ENCODE measurements at places on chromosomes 5 and 9.

GRCh38 chr5:72788866-72789505, 27.5 kb upstream of the TNPO1 start:
- no peaks in the 10 kb centered on the region for H3K36me3 ChIP-seq
- DNase-seq = no peak
- peaks cover 2% of the 10 kb centered on the region for H3K27me3 ChIP-seq
- no peak overlapping the region for H3K4me3 ChIP-seq

GRCh38 chr9:95127249-95128176, 190.0 kb downstream of the FANCC start:
- H3K4me3 ChIP-seq = no peak overlapping the region
- H3K4me1 ChIP-seq = no peaks in the 10 kb centered on the region
- no peak overlapping the region for H3K27ac ChIP-seq
- peak; percentile 82 for DNase-seq

- H3K27ac ChIP-seq = no peak overlapping the region
- no peaks in the 10 kb centered on the region for H3K4me1 ChIP-seq
- H3K4me3 ChIP-seq = no peak overlapping the region
- H3K36me3 ChIP-seq = no peaks in the 10 kb centered on the region
- no peak for DNase-seq
- H3K27me3 ChIP-seq = no peaks in the 10 kb centered on the region
Observed at GRCh38 chr9:110626101-110626829, 42.3 kb upstream of the MUSK start.

- H3K4me3 ChIP-seq = no peak overlapping the region
- no peak for DNase-seq
- peaks cover 2% of the 10 kb centered on the region for H3K27me3 ChIP-seq
- H3K4me1 ChIP-seq = no peaks in the 10 kb centered on the region
Observed at GRCh38 chr5:155052532-155052931, 39.0 kb downstream of the KIF4B start.

DNA sequence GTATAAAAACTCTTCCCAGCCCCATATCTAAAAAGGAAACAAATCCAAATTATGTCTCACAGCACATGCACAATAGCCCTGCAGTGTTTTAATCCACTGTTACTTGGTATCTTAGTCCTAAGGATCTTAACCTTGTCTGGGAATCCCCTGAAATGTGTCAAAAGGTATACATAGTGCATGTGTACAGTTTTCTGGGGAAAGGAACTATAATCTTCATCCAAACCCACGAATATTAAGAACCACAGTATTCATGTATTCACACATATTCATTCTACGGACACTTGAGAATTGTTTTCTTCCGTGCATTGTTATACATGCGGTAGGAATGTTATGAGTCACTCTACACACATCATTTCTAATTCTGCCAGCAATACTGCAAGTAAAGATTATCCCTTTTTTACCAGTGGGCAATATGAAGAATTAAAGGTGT, 47.8 kb upstream of the SNX2 start:
- H3K4me3 ChIP-seq = no peak overlapping the region
- no peak for DNase-seq
- H3K27me3 ChIP-seq = peaks cover 8% of the 10 kb centered on the region
- H3K36me3 ChIP-seq = no peaks in the 10 kb centered on the region

GRCh38 chr5:51544031-51544785, 161.0 kb downstream of the ISL1 start:
- no peak overlapping the region for H3K4me3 ChIP-seq
- H3K36me3 ChIP-seq = no peaks in the 10 kb centered on the region
- H3K4me1 ChIP-seq = no peaks in the 10 kb centered on the region
- H3K27ac ChIP-seq = no peak overlapping the region

DNA sequence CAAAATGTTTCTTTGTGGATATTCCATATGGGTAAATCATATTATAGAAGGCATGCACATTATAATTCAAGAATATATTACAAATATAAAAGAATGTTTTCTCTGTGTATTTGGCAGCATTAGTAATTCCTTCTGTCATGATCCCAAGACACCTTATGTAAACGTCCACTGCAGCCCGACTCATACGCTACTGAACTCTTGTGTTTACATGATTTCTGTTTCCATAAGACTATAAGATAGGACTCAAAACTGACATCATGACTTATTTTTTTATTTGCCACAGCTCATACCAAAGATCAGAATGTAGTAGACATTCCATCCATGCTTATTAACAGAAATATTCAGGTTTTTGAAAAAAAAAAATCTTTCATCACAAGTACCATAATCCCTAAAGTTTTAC, 234.1 kb downstream of the AP3B1 start:
- H3K4me1 ChIP-seq = no peaks in the 10 kb centered on the region
- no peak for DNase-seq
- H3K27ac ChIP-seq = no peak overlapping the region

DNA sequence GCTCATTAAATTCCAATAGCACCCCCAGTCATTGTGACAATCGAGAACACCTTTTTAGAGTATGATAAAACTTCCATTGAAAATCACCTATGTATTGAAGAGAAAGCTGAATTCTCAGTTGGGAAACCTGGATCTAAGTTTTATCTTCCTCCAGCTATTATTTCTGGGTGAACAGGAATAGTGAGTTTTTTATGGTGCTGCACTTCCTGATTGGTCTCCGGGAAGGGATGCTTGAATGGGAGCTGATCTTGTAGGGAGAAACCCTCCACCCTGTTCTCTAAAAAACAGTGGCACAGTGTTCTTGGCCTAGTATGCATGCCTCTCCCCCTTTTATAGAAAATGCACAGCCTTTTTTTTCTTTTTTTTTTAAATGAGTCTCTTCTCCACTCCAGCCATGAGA, 112.2 kb downstream of the ACTBL2 start:
- H3K27ac ChIP-seq = no peak overlapping the region
- no peak for DNase-seq
- H3K4me3 ChIP-seq = no peak overlapping the region
- no peaks in the 10 kb centered on the region for H3K36me3 ChIP-seq

DNA sequence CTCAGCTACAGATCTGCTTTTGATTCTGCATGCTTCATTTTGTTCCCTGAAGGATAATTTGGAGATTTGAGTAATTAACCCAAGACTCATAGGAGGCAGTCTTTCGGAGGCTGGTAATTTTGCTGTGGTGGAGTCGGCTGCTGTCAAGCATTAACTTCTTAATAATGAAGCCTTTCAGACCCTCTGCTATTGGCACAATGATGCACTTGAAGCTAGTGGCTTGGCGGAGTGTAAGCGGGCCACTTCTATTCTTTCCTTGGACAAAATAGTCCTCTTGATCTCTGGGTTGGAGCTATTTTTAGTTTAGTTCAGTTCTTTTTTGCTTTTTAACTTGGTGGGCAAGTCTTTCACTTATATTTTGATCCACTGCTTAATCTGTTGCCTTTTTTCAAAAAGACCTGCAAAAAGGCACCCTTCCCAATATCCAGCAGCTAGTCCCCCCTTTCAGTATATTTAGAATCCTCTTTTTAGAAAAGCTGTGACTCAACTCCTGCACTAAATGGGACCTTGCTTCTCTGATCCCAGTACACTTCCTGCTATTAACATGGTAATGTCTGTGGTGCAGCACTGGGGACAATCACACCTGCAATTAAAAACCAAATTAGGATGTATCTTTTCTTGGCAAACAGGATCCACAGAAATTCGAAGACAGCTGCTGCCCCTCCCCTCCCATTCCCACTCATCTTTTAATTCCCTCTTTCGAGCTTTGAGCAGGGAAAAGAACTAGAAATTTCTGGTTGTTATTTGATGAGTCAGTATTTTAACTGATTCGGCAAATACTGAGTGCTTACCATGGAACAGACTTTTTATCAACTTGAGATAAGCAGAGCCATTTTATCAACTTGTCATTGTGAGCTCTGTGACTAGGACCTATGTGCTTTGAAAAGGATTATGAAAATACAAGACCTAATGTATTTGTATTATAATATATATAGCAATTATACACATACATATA, 169.4 kb upstream of the ANKRD55 start:
- peaks cover 13% of the 10 kb centered on the region for H3K4me1 ChIP-seq
- H3K27me3 ChIP-seq = no peaks in the 10 kb centered on the region
- no peak for DNase-seq
- H3K36me3 ChIP-seq = no peaks in the 10 kb centered on the region

DNA sequence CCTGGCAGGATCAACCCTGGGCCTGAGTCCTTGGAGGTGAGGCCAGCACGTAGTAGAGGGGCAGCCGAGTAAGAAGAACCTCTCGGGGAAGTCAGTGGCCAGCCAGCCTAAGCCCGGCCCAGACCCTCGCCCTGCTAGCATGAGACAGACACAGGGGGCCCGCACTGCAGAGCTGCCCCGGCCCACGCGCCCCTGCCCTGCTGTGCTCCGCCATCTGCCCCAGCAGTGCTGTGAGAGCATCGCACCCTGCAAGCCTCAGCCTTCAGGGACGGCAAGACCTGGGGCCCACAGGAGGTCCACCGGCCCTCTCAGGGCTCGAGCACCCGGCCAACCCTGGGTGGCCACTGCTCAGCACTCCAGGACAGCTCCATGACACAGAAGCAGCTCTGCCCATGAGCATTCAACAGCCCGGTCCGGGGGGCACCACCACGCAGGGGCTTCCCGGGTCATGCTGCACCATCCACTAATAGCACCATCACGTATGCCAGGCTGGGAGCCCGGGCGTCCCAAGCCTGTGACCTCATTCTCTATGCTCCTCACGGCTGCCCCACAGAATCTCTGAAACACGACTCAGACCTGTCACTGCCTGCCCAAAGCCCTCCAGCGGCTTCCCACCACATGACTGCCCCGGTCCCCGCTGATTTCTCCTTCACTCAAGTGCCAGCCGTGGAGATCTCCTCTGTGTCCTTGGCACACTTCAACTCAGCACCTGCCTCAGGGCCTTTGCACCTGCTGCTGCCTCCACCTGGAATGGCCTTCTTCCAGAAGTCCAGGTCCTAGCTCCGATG, 38.1 kb downstream of the ADAMTS2 start:
- no peak overlapping the region for H3K4me3 ChIP-seq
- peaks cover 6% of the 10 kb centered on the region for H3K27me3 ChIP-seq
- no peaks in the 10 kb centered on the region for H3K4me1 ChIP-seq
- H3K27ac ChIP-seq = no peak overlapping the region
- H3K36me3 ChIP-seq = no peaks in the 10 kb centered on the region
- no peak for DNase-seq

- peaks cover 14% of the 10 kb centered on the region for H3K4me1 ChIP-seq
- H3K4me3 ChIP-seq = no peak overlapping the region
- no peak for DNase-seq
- no peak overlapping the region for H3K27ac ChIP-seq
- H3K27me3 ChIP-seq = peaks cover 38% of the 10 kb centered on the region
Observed at GRCh38 chr5:178469011-178469974, 120.9 kb downstream of the COL23A1 start.

DNA sequence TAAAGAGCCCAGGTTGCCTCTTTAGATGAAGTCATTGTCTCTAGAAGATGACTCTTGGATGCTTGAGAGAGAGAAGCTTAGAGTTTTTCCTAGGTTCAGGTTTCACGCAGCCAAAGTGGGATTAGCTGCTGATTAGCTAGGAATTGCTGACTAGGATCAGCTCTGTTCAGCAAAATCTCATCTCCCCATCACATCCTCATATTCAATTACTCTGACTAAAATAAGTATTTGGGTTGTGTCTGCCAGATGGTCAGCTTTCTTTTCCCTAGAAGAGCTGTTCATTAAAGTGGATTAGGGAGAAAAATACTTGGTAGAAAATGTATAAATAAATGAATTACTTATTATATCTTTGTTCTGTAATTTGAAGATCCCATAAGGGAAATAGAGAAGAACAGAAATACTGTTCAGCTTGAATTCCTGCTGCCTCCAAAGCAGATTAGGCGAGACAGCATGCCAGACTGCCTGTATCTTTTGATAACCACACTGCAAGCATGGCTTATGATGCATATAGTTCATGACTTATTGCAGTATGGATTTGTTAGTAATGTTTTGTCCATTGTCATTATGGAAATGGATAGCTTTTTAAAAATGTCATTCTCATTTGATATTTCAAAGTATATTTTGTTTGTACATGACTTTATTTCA, 184.8 kb upstream of the CD180 start:
- H3K27me3 ChIP-seq = no peaks in the 10 kb centered on the region
- DNase-seq = no peak
- H3K4me1 ChIP-seq = no peaks in the 10 kb centered on the region
- no peaks in the 10 kb centered on the region for H3K36me3 ChIP-seq
- H3K27ac ChIP-seq = no peak overlapping the region

DNA sequence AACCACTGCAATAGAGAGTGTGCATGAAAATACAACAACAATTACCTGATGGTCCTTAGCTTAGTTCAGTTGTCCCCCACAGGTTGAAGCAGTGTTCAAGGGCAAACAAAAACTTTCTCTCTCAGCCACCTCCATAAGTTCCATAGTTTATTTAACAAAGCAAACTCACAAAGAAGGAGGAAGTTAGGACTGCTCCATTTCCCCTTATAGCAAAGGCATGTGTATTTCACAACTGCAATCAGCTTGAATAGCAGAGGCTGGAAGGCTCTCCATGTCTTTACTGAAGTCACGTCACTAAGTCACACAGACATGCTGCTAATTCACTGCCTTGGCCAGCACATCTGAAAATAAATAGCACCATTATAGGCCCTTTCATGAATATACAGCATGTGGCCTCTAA, 43.3 kb downstream of the DOCK8 start:
- H3K27ac ChIP-seq = peak overlapping the region; percentile 64
- no peaks in the 10 kb centered on the region for H3K36me3 ChIP-seq
- H3K4me3 ChIP-seq = no peak overlapping the region
- no peaks in the 10 kb centered on the region for H3K27me3 ChIP-seq
- H3K4me1 ChIP-seq = peaks cover 48% of the 10 kb centered on the region

- no peak overlapping the region for H3K27ac ChIP-seq
- H3K36me3 ChIP-seq = peaks cover 26% of the 10 kb centered on the region
- no peaks in the 10 kb centered on the region for H3K27me3 ChIP-seq
- DNase-seq = peak; percentile 73
- H3K4me3 ChIP-seq = no peak overlapping the region
Observed at GRCh38 chr5:176650354-176650884, 3.1 kb downstream of the TSPAN17 start.

DNA sequence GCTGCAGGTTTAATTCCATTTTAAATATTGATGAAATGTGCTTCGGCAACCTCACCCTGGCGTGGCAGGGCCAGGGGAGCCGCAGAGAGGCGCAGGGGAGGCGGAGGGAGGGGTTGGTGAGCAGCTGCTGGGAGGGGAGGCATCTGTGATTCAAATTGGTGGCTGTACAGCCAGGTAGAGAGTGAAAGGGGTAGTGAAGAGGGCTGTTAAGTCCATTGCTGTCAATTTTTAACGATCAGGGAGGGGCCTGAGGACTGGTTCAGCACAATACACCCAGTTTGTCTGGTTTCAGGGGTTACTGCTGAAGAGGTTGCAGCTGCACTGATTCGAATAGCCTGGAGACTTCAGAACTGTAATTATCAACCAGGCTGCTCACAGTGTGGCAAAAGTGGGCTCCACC, 31.3 kb downstream of the LHX6 start:
- no peak for DNase-seq
- H3K36me3 ChIP-seq = peaks cover 5% of the 10 kb centered on the region
- H3K4me3 ChIP-seq = no peak overlapping the region
- H3K27me3 ChIP-seq = no peaks in the 10 kb centered on the region
- H3K27ac ChIP-seq = no peak overlapping the region
- no peaks in the 10 kb centered on the region for H3K4me1 ChIP-seq

GRCh38 chr9:113480612-113481011, 17.1 kb downstream of the RGS3 start:
- no peak overlapping the region for H3K27ac ChIP-seq
- no peaks in the 10 kb centered on the region for H3K4me1 ChIP-seq
- no peaks in the 10 kb centered on the region for H3K36me3 ChIP-seq
- H3K4me3 ChIP-seq = no peak overlapping the region
- no peak for DNase-seq
- H3K27me3 ChIP-seq = peaks cover 28% of the 10 kb centered on the region
